ENCODE measurements at places on chromosomes 1 and 21. TPM values are rescaled to one million over a fixed set of nuclear protein-coding genes. Genes with fewer than 3 reads are reported as not detected.

DNA sequence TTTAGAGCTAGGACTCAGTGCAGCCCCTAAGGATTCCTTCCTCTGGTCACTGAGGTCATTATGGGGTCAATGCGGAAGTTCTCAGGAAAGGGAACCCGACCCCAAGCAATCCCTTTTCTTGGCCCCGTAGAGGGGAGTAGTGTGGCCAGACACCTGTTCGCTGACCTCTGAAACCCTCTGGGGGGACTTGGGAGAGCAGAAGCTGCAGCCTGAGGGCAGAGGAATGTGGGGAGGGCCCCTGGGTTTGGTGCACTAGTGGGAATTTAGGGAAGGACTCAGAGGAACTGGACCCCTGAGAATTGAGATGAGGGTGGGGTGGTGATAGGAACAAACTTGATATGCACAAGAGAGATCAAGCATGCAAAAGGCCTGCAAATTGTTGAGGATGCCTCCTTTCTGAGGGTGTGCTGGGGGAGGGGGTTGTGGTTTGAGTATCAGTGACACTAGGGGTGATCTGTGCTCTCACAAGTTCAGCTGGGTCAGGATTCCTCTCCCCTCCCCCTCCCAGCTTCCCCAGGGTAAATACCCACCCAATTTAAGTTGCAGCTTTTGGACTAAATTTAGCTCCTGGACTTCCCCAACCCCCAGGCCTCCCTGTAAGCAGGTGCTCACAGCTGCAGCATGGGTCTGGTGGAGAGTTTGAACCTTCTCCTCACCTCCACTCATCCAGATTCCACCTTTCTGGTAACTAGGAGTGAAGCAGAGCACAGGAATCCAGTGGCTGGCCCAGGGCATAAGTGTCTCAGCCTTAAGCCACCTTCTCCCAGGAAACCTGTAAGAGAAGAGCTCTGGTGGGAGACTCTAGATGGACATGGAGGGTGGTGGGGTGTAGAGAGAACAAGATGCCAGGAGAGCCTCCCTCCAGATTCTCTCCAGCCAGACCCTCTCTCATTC is 13.5 kb downstream of the ADAMTSL4 start:
- peak; percentile 88 for DNase-seq

DNA sequence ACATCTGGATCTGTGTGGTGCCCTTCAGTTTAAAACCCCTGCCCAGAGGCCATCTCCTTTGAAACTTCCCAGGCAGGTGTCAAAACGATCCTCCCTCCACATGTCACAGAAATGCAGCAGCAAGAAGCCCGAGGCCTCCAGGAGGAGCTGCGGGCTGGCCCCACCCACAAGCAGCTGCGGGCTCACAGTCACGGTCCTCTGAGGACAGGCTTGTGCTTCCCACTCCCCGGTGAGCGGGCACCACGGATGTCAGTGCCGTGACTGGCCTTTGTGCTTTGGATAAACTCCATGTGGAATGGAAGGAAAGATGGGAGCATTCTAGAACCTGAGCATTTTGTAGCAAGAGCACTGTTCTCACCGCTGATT is 65.8 kb downstream of the SIK1 start:
- no peak for DNase-seq

GRCh38 chr1:22487781-22488180 is 36.1 kb downstream of the ZBTB40 start:
- DNase-seq, result no peak

GRCh38 chr1:44326821-44327465 is 28.1 kb downstream of the ERI3 start:
- DNase-seq, result no peak

- DNase-seq, result peak; percentile 49
These were observed 115.0 kb downstream of the TMEM53 start for GRCh38 chr1:44559330-44559729.

DNA sequence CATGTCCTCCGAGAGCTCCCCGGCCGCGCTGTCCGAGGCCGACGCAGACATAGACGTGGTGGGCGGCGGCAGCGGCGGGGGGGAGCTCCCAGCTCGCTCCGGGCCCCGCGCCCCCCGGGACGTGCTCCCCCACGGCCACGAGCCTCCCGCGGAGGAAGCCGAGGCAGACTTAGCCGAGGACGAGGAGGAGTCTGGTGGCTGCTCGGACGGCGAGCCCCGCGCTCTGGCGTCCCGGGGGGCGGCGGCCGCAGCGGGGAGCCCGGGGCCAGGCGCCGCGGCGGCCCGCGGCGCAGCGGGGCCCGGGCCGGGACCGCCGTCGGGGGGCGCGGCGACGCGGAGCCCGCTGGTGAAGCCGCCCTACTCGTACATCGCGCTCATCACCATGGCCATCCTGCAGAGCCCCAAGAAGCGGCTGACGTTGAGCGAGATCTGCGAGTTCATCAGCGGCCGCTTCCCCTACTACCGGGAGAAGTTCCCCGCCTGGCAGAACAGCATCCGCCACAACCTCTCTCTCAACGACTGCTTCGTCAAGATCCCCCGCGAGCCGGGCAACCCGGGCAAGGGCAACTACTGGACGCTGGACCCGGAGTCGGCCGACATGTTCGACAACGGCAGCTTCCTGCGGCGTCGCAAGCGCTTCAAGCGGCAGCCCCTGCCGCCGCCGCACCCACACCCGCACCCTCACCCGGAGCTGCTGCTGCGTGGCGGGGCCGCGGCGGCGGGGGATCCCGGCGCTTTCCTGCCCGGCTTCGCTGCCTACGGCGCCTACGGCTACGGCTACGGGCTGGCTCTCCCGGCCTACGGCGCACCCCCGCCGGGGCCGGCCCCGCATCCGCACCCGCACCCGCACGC is 547 bp downstream of the FOXD2 start:
- DNase-seq, result no peak

GRCh38 chr1:76595024-76595423 is 272.3 kb upstream of the ST6GALNAC5 start:
- DNase-seq, result no peak

DNA sequence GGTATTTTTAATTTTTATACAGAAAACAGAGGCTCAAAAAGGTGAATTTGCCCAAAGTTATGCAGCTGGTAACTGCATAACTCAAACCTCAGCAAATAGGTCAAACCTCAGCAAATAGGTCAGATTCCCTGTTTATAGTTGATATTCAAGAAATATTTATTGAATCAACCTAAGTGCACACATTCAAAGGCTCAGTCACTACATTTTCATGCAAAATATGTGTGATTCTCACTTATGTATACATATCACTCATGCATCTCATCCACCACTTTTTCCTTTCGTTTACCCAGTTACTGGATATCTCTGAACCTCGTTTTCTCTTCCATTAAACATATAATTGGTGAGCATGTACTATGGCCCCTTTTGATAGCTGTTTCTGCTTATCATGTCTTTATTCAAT is 158.3 kb upstream of the C1orf21 start:
- DNase-seq, result no peak

GRCh38 chr1:244010191-244010590 is 40.9 kb upstream of the ZBTB18 start:
- DNase-seq, result no peak

- DNase-seq, result no peak
These were observed 412.3 kb upstream of the ADGRL2 start for GRCh38 chr1:81388435-81388834.

GRCh38 chr1:96362623-96363022 is 359.0 kb upstream of the PTBP2 start:
- DNase-seq, result no peak

- DNase-seq, result no peak
These were observed 48.6 kb downstream of the CTH start for GRCh38 chr1:70459496-70460225.

DNA sequence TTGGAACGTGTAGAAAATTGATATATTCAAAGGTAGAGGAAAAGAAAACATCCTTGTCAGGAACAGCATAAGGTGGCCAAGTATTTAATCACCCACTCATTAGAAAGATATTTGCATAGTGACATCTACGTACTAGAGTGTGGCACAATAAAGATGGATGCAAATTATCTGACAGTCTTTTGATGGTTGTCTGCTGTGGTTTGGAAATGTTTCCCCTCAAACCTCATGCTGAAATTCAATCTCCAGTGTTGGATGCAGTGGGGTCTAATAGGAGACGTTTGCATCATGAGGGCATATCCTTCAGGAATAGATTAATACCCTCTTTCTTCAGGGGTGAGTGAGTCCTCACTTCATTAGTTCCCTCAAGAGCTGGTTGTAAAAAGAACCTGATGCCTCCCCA is 34.1 kb upstream of the RUNX1 start:
- no peak for DNase-seq

GRCh38 chr1:20474333-20474975 is 11.6 kb downstream of the CAMK2N1 start:
- no peak for DNase-seq

- DNase-seq, result no peak
These were observed 14.9 kb upstream of the CYB5R1 start for GRCh38 chr1:202981939-202982338.

GRCh38 chr1:203188686-203189232 is 2.3 kb upstream of the CHI3L1 start:
- DNase-seq, result no peak

DNA sequence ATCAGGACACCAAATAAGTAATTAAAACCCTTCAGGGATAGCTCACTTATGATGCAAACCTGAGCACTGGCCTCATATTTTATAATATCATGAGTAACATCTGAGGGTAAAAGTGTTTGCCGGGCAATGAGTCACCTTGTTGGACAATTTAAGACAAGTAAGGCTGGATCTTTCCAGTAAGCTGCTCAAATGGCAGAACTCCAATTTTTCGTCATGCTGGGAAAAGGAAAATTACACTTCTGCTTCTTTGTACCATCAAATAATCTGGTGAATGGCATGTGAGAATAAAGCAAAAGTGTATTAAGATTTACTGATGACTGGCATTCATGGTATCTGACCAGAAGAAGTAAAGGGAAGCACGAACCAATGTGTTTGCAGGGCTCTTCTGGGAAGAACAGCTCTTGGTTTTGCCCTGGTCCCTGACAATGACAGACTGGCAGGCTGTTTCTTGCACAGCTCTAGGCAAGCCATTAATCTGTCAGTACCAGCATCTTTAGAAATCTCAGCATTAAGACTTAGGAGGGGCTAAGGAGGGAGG is 392.2 kb downstream of the VAV3 start:
- no peak for DNase-seq

GRCh38 chr1:60488847-60489246 is 415.3 kb upstream of the C1orf87 start:
- no peak for DNase-seq

GRCh38 chr1:26045722-26046245 is at the start of gene SLC30A2:
Gene SLC30A2 (minus strand): TSS chr1:26046118. CDS start chr1:26045896, 222 bp downstream.
- DNase-seq, result no peak

DNA sequence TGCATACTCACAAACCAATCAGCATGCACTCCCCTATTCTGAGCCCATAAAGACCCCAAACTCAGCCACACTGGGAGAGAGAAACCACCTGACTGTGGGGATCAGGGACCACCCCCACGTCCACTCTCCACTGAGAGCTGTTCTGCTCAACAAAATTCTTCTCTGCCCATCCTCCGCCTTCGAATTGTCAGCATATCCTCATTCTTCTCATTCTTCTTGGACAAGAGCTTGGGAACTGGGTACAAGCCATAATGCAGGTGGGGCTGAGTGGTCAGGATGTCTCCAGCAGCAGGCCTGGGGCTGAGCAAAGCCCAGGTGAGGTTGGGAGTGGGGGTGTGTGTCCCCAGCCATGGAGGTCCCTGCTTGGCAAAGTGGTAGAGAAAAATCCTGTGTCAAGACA is 34.6 kb upstream of the IFNGR2 start:
- no peak for DNase-seq

GRCh38 chr21:25838809-25839208 is 104.0 kb downstream of the GABPA start:
- DNase-seq, result no peak

- DNase-seq, result no peak
These were observed 308.6 kb downstream of the MATN1 start for GRCh38 chr1:30414851-30415165.

GRCh38 chr1:198519639-198520501 is 20.6 kb downstream of the ATP6V1G3 start:
- DNase-seq, result no peak

- DNase-seq, result no peak
These were observed 13.7 kb upstream of the MEX3A start for GRCh38 chr1:156095906-156096508.

DNA sequence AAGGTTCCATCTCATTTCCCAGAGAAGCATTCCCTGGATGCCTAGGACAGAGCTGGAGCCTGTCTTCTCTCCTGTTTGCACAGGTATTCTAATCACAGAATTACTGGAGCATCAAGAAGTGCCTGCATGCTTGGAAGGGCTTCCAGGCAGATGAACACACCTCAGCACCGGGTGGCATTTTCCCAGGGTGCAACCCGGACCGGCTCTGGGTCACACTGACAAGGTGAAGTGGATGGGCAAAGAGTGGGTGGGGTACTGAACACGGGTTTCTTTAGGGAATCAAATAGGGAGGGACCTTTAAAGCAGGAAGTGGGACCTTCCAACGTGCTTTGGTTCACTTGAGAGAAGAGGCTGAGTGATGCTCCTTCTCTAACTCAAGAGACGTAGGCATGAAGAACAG is 7.1 kb upstream of the PEF1 start:
- DNase-seq, result no peak

- DNase-seq, result no peak
These were observed 49.0 kb downstream of the MAP10 start for GRCh38 chr1:232853994-232854797.

DNA sequence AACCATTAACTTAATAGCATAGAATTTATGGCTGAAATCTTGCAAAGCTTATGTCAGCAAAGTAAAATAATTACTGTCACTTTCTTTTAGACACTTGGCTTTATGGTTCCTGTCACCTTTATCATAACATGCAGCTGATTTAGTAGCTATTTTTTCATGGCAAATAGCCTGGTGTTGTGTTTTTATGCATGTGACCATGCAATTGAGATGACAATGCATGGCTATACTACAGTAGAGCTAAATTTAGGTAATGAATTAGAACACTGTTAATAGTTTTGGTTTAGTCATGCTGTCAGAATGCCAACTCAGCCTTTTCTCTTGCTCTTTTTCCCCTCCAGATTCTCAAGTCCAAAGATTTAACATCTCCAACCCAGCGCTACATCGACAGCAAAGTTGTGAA is 88.6 kb downstream of the TGFB2 start:
- no peak for DNase-seq

The ADCY10 gene
- 0.97 TPM for total RNA-seq

The SH2D1B gene
- not detected for total RNA-seq

The HS2ST1 gene
- total RNA-seq, result 12.6 TPM

The MIXL1 gene
- 0.27 TPM for total RNA-seq

The CFAP74 gene
- not detected for total RNA-seq

The MTARC1 gene
- total RNA-seq, result 12.8 TPM

The CFAP107 gene
- not detected for total RNA-seq

The CLEC20A gene
- total RNA-seq, result not detected

The SPATA17 gene
- 0.78 TPM for total RNA-seq

The CD48 gene
- total RNA-seq, result 1.00 TPM

The LY9 gene
- total RNA-seq, result 0.16 TPM

The DNAJC6 gene
- 6.5 TPM for total RNA-seq

The KLF17 gene
- total RNA-seq, result not detected

The SELL gene
- total RNA-seq, result 4.0 TPM

The CD1D gene
- total RNA-seq, result 1.2 TPM

The CCDC30 gene
- 2.0 TPM for total RNA-seq

The TRIM45 gene
- total RNA-seq, result 8.9 TPM

The GCSAML gene
- not detected for total RNA-seq
